Activated CD4-positive, alpha-beta T cell treated with anti-CD3 and anti-CD28 coated beads, Interleukin-2, Interleukin-4, amounts not matched to agents 100 ng/mL and 50 ng/mL, durations not matched to agents 16 hours and 8 hours (primary cell): ENCODE measurements at places on chromosomes 1 and 21.

- DNase-seq, result no peak
Observed at GRCh38 chr21:27422435-27422834, 455.5 kb upstream of the ADAMTS5 start.

DNA sequence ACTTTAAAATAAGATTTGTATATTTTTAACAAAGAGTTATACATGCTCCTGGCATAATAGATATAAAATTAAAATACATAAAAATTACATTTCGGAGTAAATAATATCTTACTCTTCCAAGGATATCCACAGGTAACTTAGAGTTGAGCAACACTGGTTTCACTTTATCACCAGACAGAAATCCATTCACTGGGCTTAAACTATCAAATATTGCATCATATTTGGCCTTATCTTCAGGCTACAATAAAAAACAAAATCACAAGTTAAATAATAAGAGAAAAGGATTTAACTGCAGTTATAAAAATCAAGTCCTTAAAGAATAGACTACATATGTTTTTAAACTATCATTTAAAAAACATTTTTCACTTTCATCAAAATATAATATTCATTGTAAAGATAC lies 55.5 kb downstream of the EPS15 start:
- DNase-seq, result no peak

- DNase-seq, result no peak
Observed at GRCh38 chr1:75341537-75341936, 207.3 kb downstream of the LHX8 start.

DNA sequence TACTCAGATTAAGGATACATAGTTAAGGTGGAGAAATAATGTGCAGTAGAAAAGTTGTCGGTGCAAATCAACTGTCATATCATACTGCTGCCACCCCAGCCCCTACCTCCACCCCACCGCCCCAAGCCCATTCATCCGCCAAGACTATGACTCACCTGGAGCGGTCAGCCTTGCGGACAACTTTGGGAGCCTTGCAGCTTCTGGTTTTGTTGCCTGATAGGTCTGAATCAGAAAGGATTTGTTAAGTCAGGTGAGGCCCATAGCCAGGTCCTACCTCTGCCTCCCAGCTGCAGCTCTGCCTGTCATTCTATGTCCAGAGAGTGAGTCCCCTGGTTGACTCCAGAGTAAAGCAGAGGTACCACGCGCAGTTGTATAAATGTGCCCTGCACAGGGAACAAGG lies 12.6 kb downstream of the C1orf162 start:
- DNase-seq, result no peak

DNA sequence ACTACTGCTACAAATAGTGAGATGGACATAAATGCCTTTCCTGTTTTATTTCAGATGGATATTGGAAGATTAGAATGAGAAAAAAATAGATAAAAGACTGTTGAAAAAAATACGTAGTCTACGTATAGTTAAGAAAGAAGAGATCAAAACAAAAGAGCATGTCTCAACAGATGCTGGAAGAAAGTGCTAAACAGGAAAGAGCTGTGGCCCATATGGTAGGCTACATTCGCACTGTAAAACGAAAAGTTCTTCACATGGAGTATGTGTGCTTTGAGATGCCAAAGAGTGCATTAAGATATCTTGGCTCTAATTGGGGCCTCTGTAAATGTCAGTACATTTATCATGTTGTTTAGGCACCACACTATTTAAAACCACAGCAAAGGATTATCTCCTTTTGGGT lies 741.7 kb downstream of the LTN1 start:
- DNase-seq, result no peak

DNA sequence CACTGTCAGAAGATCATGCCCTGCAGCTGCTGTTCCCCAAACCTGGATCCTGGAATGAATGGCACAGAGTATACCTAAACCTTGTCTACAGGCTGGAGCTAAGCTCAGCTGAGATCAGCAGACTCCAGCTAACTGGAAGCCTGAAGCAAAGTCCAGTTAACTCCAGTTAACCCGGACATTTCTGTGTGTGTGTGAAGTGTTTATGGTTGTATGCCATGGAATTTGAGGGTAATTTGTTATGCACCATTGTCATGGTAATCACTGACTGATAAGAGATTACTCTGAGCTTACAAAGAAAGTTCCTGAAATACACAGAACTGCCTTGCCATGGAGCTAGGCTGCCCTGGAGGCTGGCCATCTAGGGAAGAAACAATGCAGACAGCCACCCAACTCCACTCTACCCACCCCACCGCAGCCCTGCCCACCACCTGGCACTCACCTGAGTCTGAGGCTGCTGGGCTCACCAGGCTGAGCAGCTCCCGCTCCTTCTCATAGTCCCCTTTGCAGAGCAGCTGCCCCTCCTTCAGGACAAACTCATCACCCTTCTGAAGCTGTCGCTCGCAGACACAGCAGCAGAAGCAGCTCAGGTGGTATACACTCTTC lies 107.4 kb downstream of the LMX1A start:
- no peak for DNase-seq

- no peak for DNase-seq
Observed at GRCh38 chr1:36231191-36231590, 6.9 kb downstream of the THRAP3 start.
